ENCODE measurements at places on chromosomes 5 and 9. TPM values are rescaled to one million over a fixed set of nuclear protein-coding genes. Genes with fewer than 3 reads are reported as not detected.

- H3K27me3 ChIP-seq: peaks cover 25% of the 10 kb centered on the region
- H3K36me3 ChIP-seq: no peaks in the 10 kb centered on the region
- no peak for DNase-seq
- no peaks in the 10 kb centered on the region for H3K4me1 ChIP-seq
- no peak overlapping the region for H3K4me3 ChIP-seq
These were observed 7.1 kb downstream of the NSG2 start for GRCh38 chr5:174052636-174053035.

- no peak for DNase-seq
- peaks cover 10% of the 10 kb centered on the region for H3K4me1 ChIP-seq
- no peaks in the 10 kb centered on the region for H3K27me3 ChIP-seq
- no peak overlapping the region for H3K4me3 ChIP-seq
These were observed 12.3 kb downstream of the PSIP1 start for GRCh38 chr9:15498246-15498995.

- no peak for DNase-seq
- H3K36me3 ChIP-seq: no peaks in the 10 kb centered on the region
- H3K4me3 ChIP-seq: no peak overlapping the region
- H3K27me3 ChIP-seq: peaks cover 21% of the 10 kb centered on the region
- H3K4me1 ChIP-seq: peaks cover 2% of the 10 kb centered on the region
These were observed 190.0 kb downstream of the OLFM1 start for GRCh38 chr9:135277219-135278201.

The MAMDC4 gene
- 40.0 TPM for total RNA-seq

The WNK2 gene
- 345 TPM for total RNA-seq

The PRUNE2 gene
- total RNA-seq: 5.6 TPM

Measured in progenitor cell of endocrine pancreas (in vitro differentiated cells).